ENCODE measurements at places on chromosomes 3 and 15. TPM values are rescaled to one million over a fixed set of nuclear protein-coding genes. Genes with fewer than 3 reads are reported as not detected.

- DNase-seq, result no peak
These were observed 495.1 kb upstream of the SGO1 start for GRCh38 chr3:20680990-20681628.

- no peak for DNase-seq
These were observed 16.3 kb upstream of the LRRFIP2 start for GRCh38 chr3:37190667-37191066.

DNA sequence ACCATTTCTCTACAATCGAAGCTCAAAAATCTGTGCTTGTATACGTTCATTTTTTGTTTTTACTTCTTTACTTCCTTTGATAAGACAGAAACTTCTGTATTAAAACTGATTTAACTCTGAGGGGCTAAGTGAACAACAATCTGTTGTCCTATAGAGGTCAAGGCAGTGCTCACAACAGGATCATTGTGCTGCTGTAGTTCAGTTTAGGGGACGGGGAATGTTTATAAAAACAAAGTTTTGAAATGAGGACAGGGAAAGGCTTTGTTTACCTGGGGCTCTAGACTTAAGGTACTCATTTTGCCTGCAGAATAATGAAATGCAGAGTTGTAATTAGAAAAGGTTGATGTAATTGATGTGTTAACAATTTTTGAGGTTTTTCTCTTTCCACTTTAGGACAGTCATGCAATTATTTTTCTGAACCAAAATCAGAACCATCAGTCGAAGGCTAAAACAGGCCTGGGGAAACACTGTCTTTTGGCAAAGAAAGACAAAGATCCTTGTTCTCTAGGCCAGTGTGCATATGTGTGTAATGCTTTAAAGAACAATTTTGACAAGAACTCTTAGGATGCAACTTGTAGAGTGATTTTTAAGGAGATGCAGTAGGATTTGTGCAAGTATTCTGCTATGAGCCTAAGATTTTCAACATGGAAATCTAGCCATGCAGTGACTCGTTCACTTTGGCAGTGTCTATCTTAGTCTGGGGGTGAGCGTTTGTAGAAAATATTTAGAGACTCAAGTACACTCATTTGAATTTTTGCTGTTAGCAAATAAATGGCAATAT is 165.2 kb downstream of the PGPEP1L start:
- DNase-seq, result no peak

DNA sequence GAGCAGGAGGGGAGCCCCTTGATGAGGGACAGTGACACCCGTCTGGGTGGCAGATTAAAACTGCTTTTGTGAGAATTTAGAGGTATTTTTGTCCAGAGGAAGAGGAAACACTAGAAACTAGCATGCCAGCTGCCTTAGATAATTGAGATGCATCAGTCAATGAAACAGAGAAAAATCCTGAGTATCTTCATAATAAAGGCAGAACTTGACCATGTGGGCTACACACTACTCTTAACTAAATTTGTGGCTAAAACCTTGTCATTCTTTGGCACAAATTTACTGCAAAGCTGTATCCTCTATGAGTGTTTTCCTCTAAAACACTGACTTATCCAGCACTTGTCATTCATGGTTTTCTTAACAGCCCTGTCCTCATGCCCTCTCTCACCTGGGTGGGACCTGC is 259.7 kb upstream of the TPM1 start:
- DNase-seq, result no peak

GRCh38 chr3:190892395-190892902 is 30.0 kb upstream of the GMNC start:
- no peak for DNase-seq

DNA sequence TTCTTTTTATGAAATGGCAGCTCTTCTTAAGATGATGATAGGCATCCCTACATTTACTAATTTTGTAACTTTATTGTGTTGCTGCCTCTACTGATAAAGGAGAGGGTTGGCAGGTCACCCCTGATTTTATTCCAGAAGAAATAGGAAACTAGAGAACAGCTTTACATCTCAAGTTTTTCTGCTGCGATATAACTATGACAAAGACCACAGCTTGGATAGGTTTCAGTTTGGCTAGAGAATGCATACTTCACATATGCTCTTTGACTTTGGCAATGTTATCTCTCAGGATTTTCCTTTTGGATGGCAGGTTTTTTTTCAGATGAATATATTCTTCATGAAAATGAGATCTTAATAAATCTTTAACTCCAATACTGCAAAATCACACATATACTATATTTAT is 395.3 kb upstream of the GOLIM4 start:
- no peak for DNase-seq

GRCh38 chr15:97979140-97979520 is 18.6 kb downstream of the ARRDC4 start:
- no peak for DNase-seq

DNA sequence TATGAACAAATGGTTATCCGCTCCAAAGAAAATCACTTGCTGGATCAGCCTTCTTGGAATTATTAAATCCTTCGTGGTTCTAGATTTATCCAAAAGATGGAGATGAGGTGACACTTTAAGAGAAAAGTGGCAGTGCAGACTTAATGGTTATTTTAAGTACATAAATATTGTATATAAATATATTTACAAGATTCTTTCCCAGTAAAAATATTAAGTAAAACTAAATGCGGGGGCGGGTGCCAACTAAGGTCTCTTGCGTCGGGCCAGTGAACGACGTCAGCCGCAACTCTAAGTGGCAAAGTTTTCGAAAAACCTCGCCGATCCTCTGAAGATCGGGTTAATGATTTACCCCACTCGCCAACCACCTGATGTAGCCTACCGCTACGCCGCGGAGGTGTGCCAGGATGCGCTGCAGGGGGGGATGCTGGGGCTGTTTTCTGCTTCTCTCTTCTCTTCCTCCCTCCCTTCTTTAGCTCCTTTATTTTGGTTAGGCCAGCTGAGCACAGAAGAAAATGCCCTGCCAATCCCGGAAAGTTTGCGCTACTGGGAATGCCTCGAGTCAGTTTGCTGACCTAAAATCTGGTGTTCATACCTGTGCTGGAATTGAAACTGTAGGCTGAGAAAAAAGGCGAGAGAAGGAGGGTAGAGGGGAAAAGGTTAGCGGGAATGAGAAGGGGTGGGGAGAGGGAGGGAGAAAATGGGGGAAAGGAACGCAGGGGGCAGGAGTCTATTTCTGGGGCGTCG is 7.6 kb upstream of the FOXB1 start:
- no peak for DNase-seq

DNA sequence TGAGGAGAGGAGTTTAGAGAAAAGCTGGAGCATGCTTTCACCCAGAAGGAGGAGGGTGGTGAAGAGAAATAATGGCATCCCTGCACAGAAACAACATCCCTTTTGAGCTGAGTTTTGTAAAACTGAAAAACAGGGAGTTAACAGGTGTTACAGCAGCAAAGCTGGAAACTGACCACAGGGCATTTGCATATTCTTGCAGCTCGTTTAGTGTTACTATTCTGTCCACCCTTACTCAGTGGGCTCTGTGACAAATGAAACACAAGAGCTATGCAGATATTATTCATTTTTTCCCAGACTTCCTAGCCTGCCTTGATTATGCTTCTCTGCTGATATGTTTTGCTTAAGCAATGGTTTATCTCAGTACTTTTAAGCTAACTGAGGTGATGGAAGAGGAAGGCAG is 272.0 kb downstream of the NEK10 start:
- DNase-seq, result no peak

DNA sequence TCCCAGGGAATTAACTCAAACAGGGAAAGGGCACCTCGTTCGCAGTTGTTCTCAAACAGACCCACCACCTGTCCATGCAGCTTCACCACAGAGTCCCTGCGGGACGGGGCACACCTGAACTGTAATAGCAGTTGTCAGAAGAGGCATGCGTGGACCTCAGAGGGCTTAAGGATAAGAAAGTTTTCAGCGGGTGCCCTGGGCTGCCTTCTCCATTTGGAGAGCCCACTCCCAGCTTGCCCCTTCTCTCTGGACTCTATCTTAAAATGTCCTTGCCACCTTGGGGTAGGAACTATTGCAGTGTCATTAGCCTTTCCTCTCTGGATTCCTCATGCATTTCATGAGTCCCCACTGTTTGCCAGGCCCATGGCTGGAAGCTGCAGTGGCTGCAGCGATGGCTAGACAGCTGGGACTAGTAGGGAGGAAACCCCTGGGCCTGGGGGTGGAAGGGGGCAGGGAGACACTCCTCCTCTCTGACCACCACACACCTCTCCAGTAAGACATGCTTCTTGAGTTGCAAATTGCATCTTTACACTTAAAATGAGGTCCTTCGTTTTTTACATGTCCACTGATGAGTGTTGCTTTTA is 33.5 kb downstream of the PDIA5 start:
- no peak for DNase-seq

GRCh38 chr15:95995375-95996168 is 334.9 kb upstream of the NR2F2 start:
- no peak for DNase-seq

DNA sequence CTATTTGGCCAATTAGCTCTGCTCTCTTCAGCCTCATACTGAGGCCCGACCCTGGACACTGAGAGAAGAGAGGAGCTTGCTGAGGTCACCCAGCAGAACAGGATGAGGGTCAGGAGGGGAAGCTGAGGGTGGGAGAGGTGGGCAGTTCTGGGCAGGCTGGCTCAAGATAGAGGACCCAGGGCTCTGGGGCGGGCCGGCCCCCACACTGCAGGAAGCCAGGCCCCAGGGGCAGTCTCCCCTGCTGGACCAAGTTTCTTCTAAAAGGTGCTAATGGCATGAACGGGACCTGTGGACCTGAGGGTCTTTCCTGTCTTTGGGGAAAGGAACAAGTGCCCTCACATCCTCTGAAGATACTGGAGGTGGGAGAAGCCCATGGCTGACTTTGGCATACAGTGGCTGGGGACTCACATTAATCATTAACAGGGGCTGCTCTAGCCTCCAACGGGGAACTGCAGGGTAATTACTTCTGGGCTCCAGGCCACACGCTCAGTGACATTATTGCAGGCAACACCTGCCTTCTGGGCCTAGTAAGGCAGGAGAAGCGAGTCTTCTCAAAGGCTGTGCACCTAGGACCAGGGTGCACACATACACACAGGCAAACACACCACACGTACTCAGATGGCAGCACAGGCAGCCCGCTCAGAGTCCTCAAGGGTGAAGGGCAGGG is 10.6 kb downstream of the HCN4 start:
- DNase-seq, result no peak

GRCh38 chr3:15495461-15496340 is 25.8 kb downstream of the COLQ start:
- peak; percentile 65 for DNase-seq

DNA sequence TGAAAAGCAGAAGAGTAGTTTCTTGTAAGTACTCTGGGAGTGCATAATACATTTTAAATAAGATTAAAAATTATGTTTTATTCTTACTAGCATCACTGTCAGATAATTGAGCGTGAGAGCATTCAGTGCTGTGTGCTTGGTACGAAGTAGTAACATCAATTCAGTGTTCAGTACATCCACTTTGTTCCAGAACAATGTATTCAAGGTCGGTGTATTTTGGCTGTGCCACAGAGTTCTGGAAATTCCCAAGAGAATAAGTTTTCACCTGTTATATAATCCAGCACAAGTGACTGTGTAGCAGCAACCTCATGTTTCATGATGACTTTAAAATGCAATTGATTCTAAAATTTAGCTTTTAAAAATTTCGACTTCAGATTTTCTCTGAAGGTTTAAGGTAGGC is 130.6 kb downstream of the IGF1R start:
- DNase-seq, result peak; percentile 41

DNA sequence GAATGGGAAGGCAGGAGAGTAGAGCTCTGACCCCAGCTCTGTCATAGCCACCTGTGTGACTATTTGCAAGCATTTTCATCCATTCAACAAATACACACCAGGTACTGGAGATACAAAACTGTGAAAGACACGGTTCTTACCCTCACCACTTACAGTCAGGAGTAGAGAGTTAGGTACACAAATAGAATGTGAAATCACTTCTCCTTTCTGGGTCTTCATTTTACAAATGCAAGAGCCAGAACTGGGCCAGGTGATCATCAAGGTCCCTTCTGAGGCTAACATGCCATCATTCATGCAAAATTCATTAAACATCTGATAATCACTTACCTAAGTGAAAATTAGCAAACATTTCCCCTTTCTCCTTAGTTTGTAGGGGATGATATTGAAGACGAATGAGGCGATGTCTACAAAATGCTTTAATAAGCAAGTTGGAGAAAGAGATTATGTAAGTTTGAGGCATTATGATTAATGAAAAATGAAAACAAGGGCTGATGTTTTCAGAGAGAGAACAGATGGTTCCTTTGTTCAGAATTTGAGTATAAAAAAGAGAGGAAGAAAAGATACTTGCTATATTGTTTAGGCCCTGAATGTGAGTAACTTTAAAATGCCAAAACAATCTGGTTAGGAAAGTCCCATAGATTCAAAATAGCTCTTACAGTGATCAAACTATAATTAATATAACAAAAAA is 88.6 kb downstream of the LPP start:
- peak; percentile 42 for DNase-seq

DNA sequence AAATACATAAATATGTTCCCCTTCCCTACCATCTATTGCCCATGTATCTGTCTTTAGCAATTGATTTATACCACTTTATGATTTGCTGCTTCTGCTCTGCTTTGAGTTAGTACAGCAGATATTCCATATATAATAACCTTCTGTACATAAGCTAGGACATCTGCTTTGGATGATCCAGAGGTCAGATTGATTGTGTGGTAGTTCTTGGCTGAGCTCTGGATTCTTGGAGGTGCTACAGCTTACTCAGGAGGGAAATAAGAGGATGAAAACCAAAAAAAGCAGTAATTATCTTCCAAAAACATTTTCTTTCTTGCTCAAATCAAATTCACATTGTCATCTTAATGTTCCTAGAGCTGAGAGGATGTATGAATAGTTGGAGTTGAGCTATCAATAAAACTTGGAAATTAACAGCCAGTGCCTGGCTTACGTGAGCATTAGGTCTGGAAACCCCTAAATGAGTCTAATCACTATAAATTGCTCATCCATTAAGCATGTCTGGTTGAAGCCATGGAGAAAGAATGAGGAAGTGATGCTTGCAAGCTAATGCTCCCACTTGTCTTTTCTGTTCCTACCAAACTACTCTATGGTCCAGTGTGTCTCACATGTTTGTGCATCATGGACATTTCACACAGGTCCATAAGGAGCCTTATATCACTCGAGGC is 36.3 kb upstream of the TMEM42 start:
- DNase-seq, result no peak

- DNase-seq, result no peak
These were observed 20.5 kb upstream of the APEH start for GRCh38 chr3:49653621-49654020.

DNA sequence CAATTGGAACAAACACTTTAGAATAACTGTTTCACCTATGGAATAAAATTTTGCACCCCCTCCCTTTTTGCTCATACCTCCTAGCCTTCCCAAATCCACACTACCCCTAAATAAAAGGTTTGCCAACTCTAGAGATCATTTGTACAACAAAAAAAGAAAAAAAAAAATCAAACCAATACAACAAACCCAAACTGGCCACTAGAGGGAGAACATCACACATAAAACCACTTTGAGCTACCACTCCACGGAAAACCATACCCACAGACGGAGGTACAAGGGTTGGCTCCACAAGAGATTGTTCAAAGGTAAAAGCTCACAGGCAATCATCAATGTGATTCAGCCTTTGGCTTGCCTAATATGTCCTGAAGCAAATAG is 47.6 kb downstream of the SETMAR start:
- peak; percentile 78 for DNase-seq

GRCh38 chr15:26472661-26473060 is 300.2 kb downstream of the GABRB3 start:
- DNase-seq, result no peak

NAA80 gene
- 16.0 TPM for total RNA-seq

FGD5 gene
- 0.58 TPM for total RNA-seq

CNTN4 gene
- total RNA-seq, result not detected

MEIS2 gene
- 103 TPM for total RNA-seq

NEIL1 gene
- 9.1 TPM for total RNA-seq

ITPR1 gene
- total RNA-seq, result 10.2 TPM

DOCK3 gene
- 0.80 TPM for total RNA-seq
